ENCODE measurements at places on chromosomes 3 and 15.
A peak's percentile ranks its signal among the peaks of the same experiment; 100 is the strongest.

DNA sequence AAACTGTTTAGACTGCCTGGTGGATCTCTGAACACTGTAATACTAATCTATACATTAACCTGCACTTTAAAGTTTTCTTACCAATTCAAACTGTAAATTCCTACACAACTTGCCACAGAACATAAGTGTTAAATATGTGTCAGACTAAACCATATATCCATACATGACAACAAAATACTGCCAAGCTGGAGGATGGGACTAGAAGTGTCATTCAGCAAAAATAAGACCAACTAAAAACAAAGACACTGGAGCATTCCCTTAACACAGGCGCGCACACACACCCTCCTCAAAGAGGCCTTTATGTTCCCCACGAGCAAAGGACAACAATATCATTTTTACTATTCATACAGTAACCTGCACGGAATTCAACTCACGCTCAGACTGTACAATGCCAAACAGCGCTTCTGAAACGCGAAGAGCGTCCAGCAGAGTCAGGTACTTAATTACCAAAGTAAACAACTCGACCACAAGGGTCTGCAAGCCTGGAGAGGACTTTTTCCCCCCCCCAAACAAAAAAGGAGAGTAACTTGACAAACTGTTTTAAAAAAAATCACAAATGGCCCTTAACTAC is 1.1 kb downstream of the DCUN1D1 start:
- DNase-seq = no peak

GRCh38 chr15:65944404-65944803 is 75.1 kb downstream of the RAB11A start:
- no peak for DNase-seq

- DNase-seq = no peak
These were observed 760.8 kb upstream of the SEMA6D start for GRCh38 chr15:46956456-46956855.

- DNase-seq = no peak
These were observed 171.5 kb upstream of the NANOGP8 start for GRCh38 chr15:35256551-35256950.

GRCh38 chr3:191762323-191762960 is 301.5 kb downstream of the PYDC2 start:
- peak; percentile 16 for DNase-seq

DNA sequence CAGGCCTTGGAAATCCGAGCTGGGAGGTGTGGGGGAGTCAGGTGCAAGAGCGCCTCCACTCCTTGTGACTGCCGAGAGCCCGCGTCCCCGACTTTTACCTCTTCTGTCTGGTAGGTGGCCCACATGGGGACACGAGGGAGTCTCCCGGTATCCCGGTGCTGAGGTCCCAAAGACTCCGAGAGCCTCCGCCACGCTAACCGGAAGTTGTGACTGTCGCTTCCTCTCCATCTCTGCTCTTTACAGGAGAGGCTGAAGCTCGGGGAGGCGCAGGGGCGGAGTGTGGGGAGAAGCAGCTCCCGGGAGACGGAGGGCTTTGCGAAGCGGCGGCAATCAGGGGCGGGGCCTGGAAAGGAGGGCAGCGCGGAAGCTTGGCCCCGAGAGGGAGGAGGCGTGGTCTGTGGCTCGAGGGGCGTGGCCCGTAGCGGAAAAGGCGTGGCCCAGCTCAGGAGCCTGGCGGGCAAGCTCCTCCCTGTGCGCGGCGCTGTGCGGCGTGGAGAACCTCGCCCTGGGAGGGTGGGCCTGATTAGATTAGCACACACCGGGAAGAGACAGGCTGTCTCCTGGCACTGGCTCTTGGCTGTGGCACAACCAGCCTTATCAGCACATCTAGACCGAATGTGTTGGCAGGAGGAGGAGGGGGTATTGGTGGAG is 143.9 kb downstream of the GABRB3 start:
- no peak for DNase-seq

DNA sequence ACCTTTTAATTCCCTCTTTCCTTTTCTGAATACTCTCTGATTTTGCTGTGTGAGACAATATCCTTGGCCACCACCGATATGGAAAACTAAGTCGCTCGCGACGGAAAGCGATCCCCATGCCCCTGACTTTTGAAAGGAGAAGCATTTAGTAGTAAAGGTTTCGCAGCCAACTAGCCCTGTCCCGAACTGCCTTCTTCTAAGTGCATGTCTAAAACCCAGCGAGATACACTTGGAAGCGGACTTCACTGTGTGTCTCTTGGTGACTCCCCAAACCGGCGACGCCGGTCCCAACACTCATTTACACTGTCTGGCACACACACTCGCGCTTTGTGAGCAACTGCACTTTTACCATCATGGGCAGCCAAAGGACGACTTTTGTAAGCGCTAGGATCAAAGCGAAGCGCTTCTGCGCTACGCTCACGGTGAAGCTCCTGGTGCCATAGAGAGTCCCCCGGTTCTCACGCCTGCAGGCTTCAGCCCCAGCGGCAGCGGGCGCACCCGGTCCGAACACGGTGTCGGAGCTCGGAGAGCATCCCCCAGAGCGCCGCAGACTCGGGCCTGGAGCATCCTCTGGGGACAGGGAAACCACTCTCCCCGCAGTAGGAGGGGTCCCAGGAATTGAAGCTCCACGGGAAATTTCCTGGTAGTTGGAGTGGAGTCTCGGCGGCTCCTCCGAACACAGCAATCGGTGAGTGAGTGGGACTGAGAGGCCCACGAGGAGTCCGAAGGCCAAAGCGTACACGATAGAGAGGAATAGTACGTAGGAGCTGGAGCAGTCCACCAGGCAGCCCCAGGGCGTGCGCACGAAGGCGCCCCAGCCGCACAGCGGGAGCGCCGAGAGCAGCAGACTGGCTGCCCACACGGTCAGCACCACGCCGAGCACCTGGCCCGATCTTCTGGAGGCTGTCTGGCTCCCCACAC is 1.4 kb downstream of the GPR149 start:
- no peak for DNase-seq

DNA sequence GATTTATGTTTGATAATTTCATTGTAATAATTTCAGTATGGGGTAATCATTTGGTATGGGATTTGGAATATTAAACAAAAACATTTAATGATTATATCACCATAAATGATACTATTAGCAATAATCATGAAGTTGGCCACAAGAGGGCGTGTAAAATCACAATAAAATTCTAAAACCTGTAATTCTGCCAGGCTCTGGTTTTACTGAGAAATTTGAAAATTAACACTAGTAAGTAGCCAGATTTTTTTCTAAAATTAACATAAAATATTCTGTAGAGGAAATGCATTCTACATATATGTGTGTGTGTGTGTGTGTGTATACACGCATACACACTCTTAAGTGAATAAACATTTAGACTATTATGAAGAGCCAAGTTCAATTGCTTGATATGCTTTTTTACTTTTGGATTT is 40.5 kb downstream of the FEZF2 start:
- DNase-seq = no peak

- no peak for DNase-seq
These were observed 80.9 kb upstream of the MANF start for GRCh38 chr3:51304230-51304629.

DNA sequence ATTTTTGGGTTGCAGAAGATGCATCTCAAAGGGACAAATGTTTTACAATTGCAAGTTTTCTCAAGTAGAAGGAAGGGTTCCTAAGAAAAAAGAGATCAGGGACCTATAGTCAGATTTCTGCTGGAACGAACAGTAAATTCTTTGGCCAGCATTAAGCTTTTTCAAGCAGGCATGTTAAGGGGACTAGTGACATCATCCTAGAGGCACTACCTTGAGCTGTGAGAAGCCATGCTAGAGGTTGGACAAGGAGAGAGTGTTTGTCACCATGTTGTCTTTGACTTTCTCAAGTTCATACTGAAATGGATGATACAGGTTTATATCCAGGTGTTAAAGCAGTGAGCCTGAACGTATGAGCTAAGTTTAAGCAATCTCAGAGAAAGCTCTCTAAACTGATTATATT is 85.2 kb upstream of the WDR72 start:
- DNase-seq = no peak

GRCh38 chr15:80604583-80605575 is 90.2 kb upstream of the ABHD17C start:
- no peak for DNase-seq

- no peak for DNase-seq
These were observed 7.4 kb downstream of the NDUFAF1 start for GRCh38 chr15:41394924-41395323.
